NCI-H187 (cell line): ENCODE measurements at places on chromosomes 6 and 20.

DNA sequence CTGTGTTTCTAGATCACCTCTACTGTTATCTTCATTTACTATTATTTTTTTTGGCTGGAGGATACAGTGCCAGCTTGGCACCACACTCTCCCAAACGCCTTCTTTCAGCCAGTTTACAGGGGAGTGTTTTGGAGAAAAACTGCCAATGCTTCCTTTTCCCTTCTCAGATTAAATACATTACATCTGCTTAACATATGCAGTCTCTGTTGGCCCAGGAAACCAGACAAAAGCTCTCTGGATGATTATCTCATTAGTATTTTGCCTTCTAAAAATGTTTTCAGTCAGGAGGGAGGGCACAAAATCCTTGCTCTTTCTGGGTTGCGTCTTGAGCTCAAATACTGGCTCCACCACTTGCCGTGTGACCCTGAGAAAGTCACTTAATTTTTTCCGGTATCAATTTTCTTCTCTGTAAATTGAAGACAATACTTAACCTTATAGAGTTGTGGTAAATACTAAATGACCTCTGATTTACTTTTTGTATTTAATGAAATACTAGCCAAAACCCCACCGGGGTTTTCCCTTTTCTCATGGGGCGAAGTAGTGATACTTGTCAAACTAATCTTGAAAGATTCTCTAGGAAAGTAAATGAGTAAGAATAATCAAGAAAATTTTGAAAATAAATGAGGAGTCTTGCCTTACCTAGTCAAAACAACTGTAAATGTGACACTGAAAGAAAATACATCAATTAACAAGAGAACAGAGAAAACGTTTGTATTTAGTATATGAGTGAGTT lies 146.2 kb downstream of the MMS22L start:
- DNase-seq, result no peak

DNA sequence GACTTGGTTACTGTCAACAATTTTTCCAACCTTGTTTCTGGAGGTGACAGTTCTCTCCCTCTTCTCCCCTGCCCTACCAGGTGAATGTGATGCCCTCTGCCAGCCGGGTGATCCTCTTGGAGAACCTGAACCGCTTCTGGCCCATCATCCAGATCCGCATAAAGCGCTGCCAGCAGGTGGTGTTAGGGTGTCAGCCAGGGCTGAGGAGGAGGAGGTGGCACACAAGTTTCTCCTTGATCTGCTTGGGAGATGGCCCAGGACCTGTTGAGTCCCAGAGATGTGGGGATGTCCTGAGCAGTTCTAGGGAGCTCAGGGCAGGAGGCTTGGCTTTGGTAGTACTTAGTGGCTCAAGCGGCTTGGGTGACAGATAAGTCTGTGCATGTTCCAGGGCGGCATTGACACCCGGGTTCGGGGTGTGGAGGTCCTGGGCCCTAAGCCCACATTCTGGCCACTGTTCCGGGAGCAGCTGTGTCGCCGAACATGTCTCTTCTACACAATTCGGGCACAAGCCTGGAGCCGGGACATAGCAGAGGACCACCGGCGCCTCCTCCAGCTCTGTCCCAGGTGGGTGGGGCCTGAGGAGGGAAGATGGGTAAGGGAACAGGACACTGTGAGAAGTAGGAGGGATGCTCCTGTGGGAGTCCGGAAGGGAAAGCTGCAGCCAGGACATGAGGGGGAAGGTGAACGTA lies 21.2 kb downstream of the CUL9 start:
- DNase-seq, result no peak

GRCh38 chr6:36345681-36346466 lies 9.2 kb upstream of the BNIP5 start:
- no peak for DNase-seq

DNA sequence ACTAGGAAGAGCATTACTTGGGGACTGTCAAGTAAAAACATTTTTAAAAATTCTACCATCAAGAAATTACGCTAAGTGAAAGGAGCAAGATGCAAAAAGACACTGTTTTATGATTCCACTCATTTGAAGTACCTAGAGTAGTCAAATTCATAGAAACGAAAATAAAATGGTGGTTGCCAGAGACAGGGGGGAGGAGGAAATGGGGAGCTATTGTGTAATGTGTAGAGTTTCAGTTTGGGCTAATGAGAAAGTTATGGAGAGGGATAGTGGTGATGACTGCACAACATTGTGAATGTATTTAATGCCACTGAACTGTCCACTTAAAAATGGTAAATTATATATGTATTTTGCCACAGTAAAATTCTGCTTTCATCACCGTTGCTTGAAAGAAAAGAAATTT lies 83.8 kb downstream of the UST start:
- DNase-seq, result no peak

DNA sequence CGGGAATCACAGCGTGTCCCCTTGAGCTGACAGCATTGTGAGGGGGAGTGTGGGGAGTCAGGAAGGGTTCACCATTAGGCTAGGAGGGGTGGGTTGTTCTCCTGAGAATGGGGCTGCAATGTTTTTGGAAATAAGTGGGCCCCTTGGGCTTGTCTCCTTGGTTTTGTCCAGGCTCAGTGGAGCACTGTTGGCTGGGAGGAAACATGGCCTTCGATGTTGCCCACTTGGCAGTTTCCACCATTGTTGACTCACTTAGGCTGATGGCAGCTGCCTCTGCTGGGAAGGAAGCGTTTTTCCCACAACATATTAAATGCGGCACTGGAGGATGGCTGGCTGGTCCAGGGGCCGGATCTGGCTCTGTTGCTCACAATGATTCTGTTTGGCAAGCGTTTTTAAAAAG lies 512.1 kb downstream of the QKI start:
- no peak for DNase-seq

DNA sequence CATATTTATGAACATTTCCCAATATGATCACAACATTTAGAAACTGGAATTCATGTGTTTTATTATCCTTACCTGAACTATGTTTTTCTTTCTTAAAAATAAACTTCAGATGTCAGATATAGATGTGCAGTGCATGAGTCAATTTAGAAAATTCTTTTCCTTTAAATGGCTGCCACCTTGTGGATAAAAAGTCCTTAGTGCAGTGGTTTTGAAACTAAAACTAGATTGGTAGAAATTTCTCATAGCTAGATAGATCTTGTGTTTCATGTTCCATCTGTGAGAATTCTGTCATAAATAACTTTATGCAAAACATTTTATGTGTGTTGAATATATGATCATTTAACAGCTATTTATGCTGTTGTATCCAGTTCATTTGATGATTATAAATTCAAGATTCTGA lies 134.9 kb downstream of the KLHL32 start:
- DNase-seq, result no peak

GRCh38 chr6:160316261-160316660 lies 31.9 kb upstream of the SLC22A3 start:
- no peak for DNase-seq

DNA sequence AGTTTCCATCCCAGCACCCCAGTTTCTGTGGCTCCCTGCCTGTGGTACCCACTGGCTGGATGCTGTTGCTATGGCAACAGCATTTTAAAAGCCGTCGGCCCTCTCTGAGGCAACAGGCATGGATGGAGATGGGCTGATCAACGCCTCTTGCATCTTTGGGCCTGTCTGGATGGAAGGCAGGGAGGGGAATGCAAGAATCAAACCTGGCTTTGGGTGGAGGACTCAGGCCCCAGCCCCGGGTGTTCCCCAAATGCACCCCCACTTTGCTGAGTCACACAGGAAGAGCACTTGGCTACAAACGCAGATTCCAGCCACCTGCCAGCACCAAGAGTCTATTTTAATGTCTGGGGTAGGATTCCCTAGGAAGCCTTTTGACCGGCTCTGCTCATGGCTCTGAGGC lies 45.7 kb upstream of the TGM2 start:
- no peak for DNase-seq

DNA sequence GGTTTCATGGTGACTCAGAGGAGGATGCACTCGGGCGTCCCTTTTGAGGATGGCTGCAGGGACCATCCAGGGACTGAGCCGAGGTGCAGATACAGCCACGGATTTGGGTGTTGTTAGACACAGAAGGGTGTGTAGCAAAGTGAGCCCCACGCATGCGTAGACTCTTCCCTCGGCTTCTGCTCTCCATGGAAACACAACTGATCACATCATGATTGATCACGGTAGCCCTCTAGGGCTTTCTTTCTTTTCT lies 606 bp upstream of the ULBP1 start:
- no peak for DNase-seq

DNA sequence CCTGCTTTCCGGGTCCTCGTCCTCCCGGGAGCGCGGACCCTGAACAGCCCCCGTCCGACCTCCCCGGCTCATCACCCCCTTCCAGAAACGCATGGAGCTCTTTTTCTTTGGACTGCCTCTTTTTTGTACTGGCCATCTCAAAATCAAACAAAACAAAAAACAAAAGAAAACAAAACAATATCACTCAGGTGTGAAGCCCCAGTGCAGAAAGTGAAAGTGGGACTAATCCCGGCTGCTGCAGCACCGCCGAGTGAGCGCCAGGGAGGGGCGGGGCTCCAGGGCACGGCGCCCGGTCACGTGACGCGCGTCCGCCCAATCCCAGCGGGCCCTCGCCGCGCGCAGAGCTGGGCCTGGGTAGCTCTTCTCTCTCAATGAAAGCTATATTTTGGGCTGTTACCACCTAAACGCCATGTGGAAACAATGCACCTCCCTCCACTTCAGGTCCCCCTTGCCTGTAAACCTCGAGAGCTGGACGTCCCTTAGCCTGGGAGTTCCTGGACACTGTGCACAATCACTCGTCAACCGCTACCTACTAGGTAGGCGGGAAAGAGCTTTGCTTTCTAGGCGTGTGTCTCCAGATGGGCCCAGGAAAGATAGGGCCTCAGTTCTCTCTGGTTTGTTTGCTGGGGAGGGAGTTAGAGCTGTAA lies 93.7 kb upstream of the PRDM1 start:
- peak; percentile 75 for DNase-seq
